NCI-H510A treated with DMSO at 0.1 percent for 48 hours (cell line): ENCODE measurements at places on chromosomes 5 and 9.

- no peak for DNase-seq
These were observed 22.8 kb upstream of the ANKRD33B start for GRCh38 chr5:10540951-10541646.

DNA sequence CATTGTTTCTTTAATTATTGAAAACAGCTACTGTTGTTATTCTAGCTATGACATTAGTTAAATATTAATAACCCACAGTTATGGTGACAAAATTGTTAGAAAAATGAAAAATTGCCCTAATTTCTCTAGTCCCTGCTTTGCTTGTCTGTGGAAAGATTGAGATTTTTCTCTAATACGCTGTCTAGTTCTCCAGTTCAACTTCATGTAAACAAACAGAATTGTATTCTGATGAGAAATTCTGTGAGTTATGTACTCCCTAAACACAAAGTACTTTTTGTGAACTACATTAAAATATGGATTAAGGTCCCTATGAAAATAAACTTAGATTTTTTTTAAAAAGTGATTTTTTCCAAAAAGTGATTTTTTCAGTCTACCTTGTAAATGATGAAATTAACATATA is 8.7 kb downstream of the SLF1 start:
- DNase-seq = no peak

- no peak for DNase-seq
These were observed 62.8 kb upstream of the SUB1 start for GRCh38 chr5:32522429-32523143.

DNA sequence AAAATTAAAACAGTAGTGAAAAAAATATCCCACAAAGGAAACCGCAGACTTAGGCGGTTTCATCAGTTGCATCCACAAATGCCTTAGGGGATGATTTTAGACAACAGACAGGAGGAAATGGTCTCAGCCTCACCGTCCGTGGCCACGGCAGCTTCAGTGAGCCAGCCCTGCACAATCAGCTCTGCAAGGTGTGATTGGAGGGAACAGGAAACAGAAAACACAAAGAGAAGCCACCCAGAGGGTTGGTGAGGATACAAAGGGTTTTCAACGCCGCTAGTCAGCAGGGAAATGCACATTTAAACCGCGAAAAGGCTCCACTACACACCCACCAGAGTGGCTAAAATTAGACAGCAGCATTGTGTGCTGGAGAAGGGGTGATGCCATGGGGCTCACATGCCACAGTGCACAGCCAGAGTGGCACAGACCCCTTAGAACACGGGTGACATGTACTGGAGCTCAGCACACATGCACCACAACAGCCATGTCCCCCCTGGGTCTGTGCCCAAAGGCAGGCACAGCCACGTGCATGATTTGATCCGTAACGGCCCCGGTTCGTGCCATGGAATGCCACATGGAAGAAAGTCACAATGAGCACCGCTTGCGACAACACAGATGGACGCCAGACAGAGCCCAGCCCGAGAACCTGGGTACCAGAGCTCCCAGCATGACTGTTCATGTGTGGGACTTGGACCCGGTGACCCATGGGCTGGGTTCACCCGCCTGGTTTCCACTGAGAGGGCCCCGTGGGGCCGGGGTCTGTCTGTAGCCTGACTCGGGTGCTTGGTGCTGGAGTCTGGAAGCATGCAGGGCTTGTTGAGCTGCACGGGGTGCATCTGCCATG is 18.3 kb upstream of the TERT start:
- no peak for DNase-seq

- no peak for DNase-seq
These were observed 60.8 kb downstream of the WNK2 start for GRCh38 chr9:93244510-93245436.

- DNase-seq = no peak
These were observed 128.1 kb downstream of the PDE4D start for GRCh38 chr5:59765446-59765845.

DNA sequence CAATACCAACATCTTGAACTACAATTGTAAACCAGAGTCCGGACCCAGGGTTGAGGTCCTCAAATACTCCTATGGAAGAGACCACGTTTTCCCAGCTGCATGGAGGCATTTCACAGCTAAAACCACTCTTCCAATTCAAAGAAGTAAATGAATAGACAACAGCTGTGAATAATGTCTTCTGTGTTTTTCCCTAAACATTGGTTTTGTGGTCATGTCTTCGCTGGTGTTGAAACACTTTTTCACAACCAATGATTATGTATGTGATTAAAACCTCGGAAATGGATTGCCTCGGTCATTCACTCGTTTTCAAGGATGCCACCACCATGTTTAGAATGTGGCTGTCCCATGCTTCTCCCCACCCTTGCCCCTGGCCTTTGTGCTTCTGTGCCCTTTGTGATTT is 9.4 kb upstream of the TENT4A start:
- no peak for DNase-seq
